ENCODE measurements at places on chromosomes 6 and 20. TPM values are rescaled to one million over a fixed set of nuclear protein-coding genes. Genes with fewer than 3 reads are reported as not detected.

GRCh38 chr6:98358173-98358572 is 476.2 kb upstream of the POU3F2 start:
- no peak for DNase-seq
- H3K4me1 ChIP-seq, result peaks cover 13% of the 10 kb centered on the region
- H3K27me3 ChIP-seq, result no peaks in the 10 kb centered on the region
- no peak overlapping the region for H3K27ac ChIP-seq

DNA sequence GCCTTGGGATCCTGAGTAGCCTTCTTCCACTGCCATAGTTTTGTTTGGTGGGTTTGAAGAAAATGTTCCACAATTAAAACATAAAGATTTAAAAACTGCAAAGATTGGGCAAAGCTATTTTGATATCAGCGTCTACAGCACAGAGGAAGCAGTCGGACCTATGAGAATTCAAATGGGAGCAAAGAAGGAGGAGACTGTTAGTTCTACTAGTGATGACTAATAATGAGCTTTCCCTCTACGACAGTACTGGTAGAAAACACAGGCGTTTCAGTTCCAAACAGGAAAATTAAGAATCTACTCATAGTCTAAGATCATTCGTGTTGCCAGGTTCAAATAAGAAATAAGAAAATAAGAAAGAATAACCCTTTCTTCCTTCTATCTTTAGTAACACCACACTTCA is 121.2 kb downstream of the INSM1 start:
- H3K4me1 ChIP-seq, result peaks cover 46% of the 10 kb centered on the region
- peaks cover 8% of the 10 kb centered on the region for H3K36me3 ChIP-seq
- H3K4me3 ChIP-seq, result no peak overlapping the region

DNA sequence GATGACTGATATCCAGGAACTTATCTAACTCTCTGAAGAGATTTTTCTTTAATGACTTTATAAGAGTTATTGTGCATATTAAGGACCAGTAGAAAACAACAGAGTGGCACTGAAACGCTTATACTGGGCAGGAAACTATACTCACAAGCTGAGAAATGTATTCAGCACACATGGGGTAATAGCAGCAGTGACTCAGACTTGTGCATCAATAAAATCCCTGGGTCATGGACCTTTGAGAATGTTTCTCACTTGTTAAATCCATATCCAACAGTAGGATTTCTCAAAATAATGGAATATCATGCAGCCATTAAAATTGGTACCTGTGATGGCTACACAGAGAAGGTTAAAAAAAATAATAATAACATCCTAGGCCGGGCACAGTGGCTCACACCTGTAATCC is 219.5 kb downstream of the BTBD9 start:
- no peaks in the 10 kb centered on the region for H3K36me3 ChIP-seq
- no peaks in the 10 kb centered on the region for H3K27me3 ChIP-seq
- H3K27ac ChIP-seq, result no peak overlapping the region
- no peak overlapping the region for H3K4me3 ChIP-seq
- DNase-seq, result no peak

- H3K4me1 ChIP-seq, result peaks cover 51% of the 10 kb centered on the region
- H3K36me3 ChIP-seq, result peaks cover 14% of the 10 kb centered on the region
- peak overlapping the region; percentile 63 for H3K27ac ChIP-seq
- no peak for DNase-seq
Observed at GRCh38 chr6:148779142-148779562, 32.3 kb downstream of the UST start.

GRCh38 chr6:137704802-137705159 is 162.3 kb upstream of the TNFAIP3 start:
- no peak overlapping the region for H3K27ac ChIP-seq
- peaks cover 6% of the 10 kb centered on the region for H3K4me1 ChIP-seq
- H3K36me3 ChIP-seq, result no peaks in the 10 kb centered on the region
- H3K4me3 ChIP-seq, result no peak overlapping the region
- no peak for DNase-seq

DNA sequence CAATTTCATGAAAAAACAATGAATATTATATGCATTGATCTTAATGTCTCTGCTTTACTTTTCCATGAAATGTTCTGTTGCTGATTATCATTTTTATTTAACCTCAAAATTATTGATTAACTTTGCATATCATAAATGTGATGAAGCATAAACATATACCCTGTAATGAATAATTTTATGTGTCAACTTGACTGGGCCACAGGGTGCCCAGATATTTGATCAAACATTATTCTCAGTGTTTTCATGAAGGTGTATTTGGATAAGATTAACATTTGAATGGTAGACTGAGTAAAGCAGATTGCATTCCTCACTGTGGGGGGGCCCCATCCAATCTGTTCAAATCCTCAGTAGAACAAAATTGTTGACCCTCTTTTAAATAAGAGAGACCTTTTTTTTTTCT is 265.2 kb downstream of the CENPW start:
- no peak for DNase-seq
- no peak overlapping the region for H3K27ac ChIP-seq
- H3K27me3 ChIP-seq, result no peaks in the 10 kb centered on the region

GPLD1 gene
- total RNA-seq, result 8.4 TPM

- H3K4me1 ChIP-seq, result peaks cover 28% of the 10 kb centered on the region
- H3K36me3 ChIP-seq, result no peaks in the 10 kb centered on the region
- no peak overlapping the region for H3K27ac ChIP-seq
- H3K4me3 ChIP-seq, result no peak overlapping the region
- no peak for DNase-seq
Observed at GRCh38 chr6:161439093-161439492, 165.2 kb upstream of the AGPAT4 start.

- H3K27ac ChIP-seq, result no peak overlapping the region
- peaks cover 7% of the 10 kb centered on the region for H3K27me3 ChIP-seq
- DNase-seq, result no peak
Observed at GRCh38 chr6:35177596-35177995, 36.2 kb upstream of the SCUBE3 start.

DNA sequence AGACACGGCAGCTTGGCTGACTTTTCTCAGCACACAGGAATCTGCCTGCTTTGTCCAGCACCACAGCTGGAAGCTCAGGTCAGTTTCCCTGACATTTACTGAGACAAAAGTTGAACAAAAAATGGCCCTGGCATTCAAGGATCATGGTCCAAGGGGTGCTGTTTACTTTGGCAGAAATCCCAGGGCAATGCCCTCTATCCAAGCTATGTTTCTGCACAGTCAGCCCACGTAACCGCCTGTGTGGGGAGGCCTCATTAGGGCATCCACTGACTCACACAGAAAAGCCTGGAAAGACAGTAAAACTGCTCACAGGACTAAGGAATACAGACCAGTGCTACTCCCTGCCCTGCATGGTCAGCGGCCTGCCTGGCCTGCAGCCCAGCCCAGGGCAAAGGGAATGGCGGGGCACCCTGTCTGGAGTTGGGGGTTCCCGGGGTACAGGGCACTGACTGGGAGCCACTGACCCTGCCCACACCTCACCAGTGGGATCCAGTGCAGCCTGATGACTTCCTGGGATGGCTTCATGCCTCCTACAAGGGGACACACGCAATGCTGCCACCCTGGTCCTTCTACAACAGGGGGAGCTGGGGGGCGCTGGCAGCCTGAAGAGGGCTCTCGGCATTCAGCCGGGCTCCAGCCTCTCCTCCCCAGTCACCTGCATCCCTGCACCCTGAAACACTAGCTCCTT is 77.1 kb downstream of the NINL start:
- H3K27ac ChIP-seq, result no peak overlapping the region
- DNase-seq, result no peak

- H3K27me3 ChIP-seq, result no peaks in the 10 kb centered on the region
- H3K4me3 ChIP-seq, result no peak overlapping the region
- peaks cover 21% of the 10 kb centered on the region for H3K4me1 ChIP-seq
- H3K27ac ChIP-seq, result no peak overlapping the region
- H3K36me3 ChIP-seq, result no peaks in the 10 kb centered on the region
- DNase-seq, result no peak
Observed at GRCh38 chr6:153102605-153103318, 28.3 kb downstream of the RGS17 start.

- no peak overlapping the region for H3K4me3 ChIP-seq
- no peaks in the 10 kb centered on the region for H3K36me3 ChIP-seq
- no peak for DNase-seq
- no peaks in the 10 kb centered on the region for H3K27me3 ChIP-seq
Observed at GRCh38 chr6:108263371-108263770, 2.5 kb upstream of the SNX3 start.
